ENCODE measurements at places on chromosomes 3 and 15. TPM values are rescaled to one million over a fixed set of nuclear protein-coding genes. Genes with fewer than 3 reads are reported as not detected.

DNA sequence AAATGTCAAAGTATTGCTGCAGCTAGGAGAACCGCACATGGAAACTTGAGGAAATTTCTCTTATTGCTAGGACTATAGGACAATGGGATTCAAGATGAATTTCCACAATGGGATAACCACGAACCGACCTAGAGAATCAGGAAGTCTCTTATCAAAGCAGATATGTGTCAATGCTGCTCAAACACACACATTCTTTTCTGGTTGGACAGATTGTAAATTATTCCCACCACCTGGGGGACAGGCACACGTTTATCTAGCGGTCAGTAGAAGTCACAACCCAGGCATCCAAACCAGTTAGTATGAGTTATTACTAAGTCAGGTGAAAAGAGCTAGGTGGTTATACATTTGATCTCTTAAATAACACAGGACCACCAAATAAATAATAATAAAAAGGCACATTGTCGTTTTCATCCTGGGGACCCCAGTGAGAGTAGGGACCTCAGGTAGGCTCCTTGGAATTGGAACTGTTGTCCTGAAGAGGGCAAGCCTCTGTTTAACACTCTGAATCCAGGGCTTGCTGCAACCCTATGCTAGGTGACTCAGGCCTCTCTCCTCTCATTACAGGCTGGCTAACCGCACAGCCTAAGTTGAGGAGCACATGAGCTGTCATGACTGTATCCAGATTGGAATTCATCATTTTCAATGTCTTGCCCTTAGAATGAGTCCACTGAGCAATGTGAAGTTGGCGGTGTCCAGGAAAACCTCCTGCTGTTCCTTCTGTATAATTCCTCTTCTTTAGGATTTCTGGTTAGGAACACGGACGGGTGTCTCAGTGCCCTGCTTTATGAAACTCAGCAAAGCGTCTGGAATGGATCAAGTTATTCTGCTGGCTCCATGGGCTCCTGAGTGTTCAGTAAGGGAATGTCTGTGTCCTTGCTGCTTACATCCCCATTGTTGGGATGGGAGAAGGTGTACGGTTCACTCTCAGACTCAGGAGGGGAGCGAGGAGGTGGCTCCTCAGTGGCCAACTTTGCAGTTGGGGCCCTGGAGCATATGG, 59.0 kb downstream of the CLEC3B start:
- DNase-seq, result no peak

CPNE9 gene
- 0.17 TPM for polyA plus RNA-seq

PLCB2 gene
- polyA plus RNA-seq, result 15.1 TPM

RTP1 gene
- polyA plus RNA-seq, result not detected

GRCh38 chr3:133935843-133936769, 40.4 kb upstream of the RAB6B start:
- DNase-seq, result no peak

DNA sequence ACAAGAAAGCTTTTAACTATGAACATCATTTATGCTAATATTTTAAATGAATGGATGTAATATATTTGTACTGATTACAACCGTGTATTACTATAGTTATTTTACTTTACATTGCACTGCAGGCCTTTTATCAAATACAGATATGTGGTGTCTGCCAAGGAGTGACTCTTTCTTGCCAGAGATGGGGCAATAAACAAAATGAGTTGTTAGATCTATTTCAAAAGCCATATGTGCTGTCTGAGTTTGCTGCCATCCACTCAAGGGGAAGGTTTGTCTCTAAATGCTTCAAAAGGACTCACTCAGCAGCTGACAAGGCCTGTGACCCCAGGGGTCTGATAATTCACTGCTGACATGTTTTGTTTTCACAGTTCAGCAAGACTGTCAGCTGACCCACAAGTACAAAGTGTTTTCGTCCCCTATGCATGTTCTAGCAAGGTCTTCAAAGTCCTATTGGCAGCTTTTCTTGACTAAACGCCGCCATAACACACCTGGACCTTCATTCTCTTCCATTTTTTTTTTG, 41.3 kb upstream of the ZBED2 start:
- DNase-seq, result no peak

GABRB3 gene
- polyA plus RNA-seq, result 7.4 TPM

ATG7 gene
- 25.8 TPM for polyA plus RNA-seq

GRCh38 chr3:12484198-12484982, at the start of gene TSEN2:
Gene TSEN2 (plus strand): TSS chr3:12484480. CDS start chr3:12489801, 5,321 bp downstream.
- DNase-seq, result peak; percentile 91

GRCh38 chr15:79901958-79902357, 5.1 kb upstream of the MTHFS start:
- no peak for DNase-seq

- no peak for DNase-seq
These were observed 12.6 kb downstream of the RASGRP1 start for GRCh38 chr15:38551720-38552648.

SLC12A8 gene
- 0.75 TPM for polyA plus RNA-seq

- no peak for DNase-seq
These were observed 45.1 kb downstream of the DAPK2 start for GRCh38 chr15:64001148-64001547.

GRCh38 chr3:168620854-168621253, 525.1 kb upstream of the GOLIM4 start:
- DNase-seq, result no peak

CKMT1A gene
- 1.6 TPM for polyA plus RNA-seq

DNA sequence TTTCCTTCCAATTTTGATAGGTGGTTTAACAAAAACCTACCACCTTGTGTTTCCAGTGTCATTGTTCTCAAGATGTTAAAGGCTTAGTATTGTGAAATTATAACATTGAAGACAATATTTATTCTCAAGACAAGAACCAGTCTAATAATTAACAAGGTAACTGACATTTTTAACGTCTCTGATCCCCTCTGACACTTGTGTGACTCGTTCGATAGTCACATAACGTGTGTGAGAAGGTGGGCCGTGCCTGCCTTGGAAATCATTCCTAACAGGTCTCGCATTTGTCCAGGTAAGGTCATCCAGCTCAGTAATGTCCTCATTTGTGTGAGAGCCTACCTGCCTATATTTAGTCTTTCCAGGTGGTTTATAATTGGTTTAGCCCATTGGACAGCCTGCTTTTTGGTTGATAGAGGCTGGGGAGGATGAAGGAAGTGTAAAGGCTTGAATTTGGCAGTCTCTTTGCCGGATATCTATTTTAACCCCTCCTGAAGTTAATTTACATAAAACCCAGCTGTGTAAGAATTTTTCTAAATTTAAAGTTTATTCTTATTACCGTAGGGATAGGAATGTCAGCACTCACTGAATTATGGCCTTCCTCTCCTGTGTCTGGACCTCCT, 94.4 kb downstream of the AKAP13 start:
- DNase-seq, result no peak

DNA sequence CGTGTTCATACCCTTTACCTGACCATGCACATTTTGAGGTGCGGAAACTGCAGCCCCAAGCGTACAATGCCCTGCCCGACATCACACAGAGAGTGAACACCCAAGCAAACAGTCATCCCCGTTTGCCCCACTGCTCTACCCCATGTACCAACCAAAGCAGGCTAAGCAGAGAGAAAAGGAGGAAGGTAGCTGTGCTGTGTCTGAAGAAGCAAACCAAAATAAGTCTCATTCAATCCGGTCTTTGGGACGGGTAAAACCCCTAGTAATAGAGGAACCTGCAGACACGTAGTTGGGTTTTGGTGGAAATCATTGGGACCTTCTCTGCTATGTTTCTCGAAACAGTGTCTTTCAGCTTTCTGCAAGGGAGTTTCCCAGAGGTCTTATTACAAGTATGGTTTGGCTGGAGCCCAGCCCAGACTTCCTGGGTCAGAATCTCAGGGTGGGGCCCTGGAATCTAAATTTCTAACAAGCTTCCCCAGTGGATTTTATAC, 164.6 kb upstream of the HES1 start:
- no peak for DNase-seq

DNA sequence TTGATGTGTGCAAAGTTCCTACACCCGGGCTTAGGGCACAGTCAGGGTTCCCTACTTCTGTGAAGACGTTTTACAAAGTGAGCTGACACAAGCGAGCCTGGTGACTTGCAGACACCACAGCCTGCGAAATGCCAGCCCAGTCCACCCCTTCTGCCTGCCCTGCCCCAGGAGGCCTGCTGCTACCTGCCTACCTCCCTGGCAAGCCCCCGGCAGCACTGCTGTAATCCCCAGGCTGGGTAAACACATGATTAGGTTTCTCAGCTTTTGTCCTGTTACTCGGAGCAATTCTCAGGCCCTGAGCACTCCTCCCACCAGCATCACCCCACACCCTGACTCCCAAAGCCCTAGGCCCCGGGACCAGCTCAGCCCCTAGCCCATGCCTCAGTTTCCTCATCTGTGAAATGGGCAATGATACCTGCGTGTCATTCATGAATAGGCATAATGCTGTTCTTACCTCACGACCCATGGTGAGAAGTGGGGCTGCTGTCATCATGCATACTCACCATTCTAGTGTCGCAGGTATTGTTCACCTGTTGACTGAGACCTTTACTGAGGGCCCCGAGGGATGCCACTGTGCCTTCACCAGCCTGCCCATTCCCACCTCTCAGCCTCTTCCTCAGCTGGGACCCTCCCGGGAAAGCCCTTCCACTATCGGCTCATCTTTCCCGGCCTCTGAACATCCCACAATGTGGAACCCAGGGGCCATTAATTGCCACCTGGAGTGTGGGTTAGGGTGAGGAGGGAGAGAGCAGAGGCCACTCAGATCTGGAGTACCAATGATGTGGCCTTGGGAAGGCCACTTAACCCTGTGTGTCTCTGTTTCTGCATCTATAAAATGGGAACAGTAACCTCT, 31.5 kb upstream of the SLC6A6 start:
- no peak for DNase-seq

GRCh38 chr3:153042088-153042487, 119.9 kb upstream of the RAP2B start:
- DNase-seq, result no peak

GRCh38 chr3:38029400-38030125, at the start of gene PLCD1:
Gene PLCD1 (minus strand): TSS chr3:38029642. CDS start chr3:38029539, 103 bp downstream.
- DNase-seq, result peak; percentile 72

- DNase-seq, result no peak
These were observed 6.4 kb downstream of the MAP6D1 start for GRCh38 chr3:183818706-183819624.

MYO5A gene
- polyA plus RNA-seq, result 10.4 TPM

SPATA12 gene
- polyA plus RNA-seq, result not detected

GRCh38 chr15:58399739-58400138, 32.1 kb upstream of the LIPC start:
- no peak for DNase-seq

DNA sequence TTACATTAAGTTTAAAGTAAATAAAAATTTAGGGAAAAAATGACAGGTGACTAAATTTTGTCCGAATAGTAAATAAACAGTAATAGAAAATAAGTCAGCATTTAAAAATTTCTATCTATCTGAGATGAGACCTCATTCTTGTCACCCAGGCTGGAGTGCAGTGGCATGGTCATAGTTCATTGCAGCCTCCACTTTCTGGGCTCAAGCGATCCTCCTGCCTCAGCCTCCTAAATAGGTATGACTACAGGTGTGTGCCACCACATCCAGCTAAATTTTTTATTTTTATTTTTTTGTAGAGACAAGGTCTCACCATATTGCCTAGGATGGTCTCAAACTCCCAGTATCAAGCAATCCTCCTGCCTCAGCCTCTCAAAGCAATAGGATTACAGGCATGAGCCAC, 7.8 kb downstream of the KPNA4 start:
- no peak for DNase-seq

DNA sequence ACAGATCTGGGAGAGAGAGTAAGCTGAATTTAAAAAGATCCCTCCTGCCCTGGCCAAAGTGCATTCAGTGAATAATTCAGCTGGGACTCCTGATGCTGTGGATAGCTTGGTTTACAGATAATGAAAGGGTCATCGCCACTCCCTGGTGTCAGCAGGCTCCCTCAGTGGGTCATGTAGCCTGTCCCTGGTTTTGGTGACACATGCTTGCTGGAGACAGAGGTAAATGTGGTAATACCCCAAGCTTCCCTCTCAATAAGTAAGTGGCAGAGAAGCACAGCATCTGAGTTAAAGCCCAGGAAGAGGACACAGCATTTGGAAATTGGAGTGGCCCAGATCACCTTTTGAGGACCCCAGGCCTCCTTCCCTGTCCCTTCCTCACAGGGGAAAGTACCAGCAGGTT, 1.8 kb downstream of the TMEM115 start:
- DNase-seq, result no peak

GRCh38 chr3:160950542-160950941, 154.6 kb downstream of the B3GALNT1 start:
- DNase-seq, result no peak

DNA sequence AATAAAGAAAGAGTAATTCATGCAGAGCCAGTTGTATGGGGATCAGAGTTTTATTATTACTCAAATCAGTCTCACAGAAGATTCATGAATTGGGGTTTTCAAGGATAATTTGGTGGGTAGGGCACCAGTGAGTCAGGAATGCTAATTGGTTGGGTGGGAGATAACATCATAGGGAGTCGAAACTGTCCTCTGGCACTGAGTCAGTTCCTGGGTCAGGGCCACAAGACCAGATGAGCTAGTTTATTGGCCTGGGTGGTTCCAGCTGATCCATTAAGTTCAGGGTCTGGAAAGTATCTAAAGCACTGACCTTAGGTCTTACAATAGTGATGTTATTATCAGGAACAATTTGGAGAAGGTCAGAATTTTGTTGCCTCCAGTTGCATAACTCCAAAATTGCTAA, 998.6 kb upstream of the EPHA6 start:
- DNase-seq, result no peak

GRCh38 chr15:83844742-83845141, 190.8 kb downstream of the ADAMTSL3 start:
- DNase-seq, result no peak

DNA sequence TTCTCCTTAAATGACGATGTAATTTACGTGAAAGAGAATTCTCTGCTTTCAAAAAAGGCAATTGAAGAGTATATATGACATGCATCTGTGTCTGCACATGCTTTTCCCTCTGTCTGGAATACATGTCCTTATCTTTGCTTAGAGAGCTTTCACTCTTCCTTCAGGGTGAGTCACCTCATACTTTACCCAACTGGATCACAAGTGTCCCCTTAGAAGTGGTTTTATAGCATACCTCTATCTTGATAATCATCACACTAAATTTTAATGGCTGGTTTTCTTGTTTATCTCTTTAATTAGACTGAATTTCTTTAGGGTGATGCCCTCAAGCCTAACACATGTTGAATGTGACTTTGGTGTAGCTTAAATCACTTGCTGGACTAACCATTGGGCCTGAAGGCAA, 178.9 kb downstream of the SV2B start:
- no peak for DNase-seq

- no peak for DNase-seq
These were observed 371.6 kb upstream of the ZNF385D start for GRCh38 chr3:22122567-22122966.

RTP4 gene
- 0.79 TPM for polyA plus RNA-seq

DNA sequence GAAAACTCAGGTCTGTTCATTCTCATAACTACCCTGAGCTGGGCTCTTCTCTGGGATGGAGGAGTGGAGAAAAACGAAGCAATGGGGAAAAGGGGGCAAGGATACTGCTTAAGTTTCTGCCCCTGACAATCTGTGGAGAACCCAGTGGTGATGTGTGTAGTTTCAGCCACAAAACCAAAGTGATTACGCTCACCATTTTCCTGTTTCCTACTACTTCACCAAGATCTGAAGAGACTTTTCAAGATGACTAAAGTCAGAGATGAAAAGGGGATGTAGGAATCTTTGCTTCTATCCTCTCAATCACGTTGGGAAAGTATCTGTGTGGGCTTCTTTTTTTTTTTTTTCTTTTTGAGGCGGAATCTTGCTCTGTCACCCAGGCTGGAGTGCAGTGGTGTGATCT, 8.3 kb upstream of the UBE2E1 start:
- no peak for DNase-seq
